ENCODE measurements at places on chromosomes 11 and 22.

GRCh38 chr11:130476922-130477491 is 28.6 kb downstream of the ADAMTS15 start:
- H3K36me3 ChIP-seq, result no peaks in the 10 kb centered on the region
- no peaks in the 10 kb centered on the region for H3K27me3 ChIP-seq
- no peak overlapping the region for H3K4me3 ChIP-seq
- H3K27ac ChIP-seq, result peak overlapping the region; percentile 66
- H3K4me1 ChIP-seq, result peaks cover 3% of the 10 kb centered on the region

DNA sequence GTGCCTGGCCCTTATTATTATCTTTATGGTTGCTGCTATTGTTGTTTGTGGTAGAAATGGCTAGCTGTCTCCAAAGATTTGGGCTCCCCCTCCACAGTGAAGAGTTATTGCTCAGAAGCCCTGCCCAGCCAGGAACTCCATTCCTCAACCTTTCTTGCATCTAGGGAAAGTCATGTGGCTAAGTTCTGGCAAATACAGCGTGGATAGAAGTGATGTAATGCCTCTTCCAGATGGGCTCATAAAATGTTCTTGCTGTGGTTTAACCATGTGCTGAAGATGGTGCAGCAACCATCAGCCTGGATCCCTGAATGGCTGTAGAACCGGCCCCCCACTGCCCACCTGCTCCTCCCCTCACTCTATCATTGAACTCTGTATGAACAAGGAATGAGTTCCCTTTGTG is 203.5 kb upstream of the E2F8 start:
- no peaks in the 10 kb centered on the region for H3K36me3 ChIP-seq
- H3K27ac ChIP-seq, result no peak overlapping the region
- H3K4me3 ChIP-seq, result no peak overlapping the region
- DNase-seq, result no peak
- no peaks in the 10 kb centered on the region for H3K27me3 ChIP-seq
- no peaks in the 10 kb centered on the region for H3K4me1 ChIP-seq

- no peak for DNase-seq
- H3K4me3 ChIP-seq, result no peak overlapping the region
- H3K27me3 ChIP-seq, result no peaks in the 10 kb centered on the region
- no peak overlapping the region for H3K27ac ChIP-seq
- no peaks in the 10 kb centered on the region for H3K4me1 ChIP-seq
- no peaks in the 10 kb centered on the region for H3K36me3 ChIP-seq
These were observed 9.0 kb upstream of the UPK2 start for GRCh38 chr11:118947091-118947490.

- H3K27me3 ChIP-seq, result no peaks in the 10 kb centered on the region
- DNase-seq, result no peak
- no peak overlapping the region for H3K27ac ChIP-seq
- H3K4me1 ChIP-seq, result peaks cover 7% of the 10 kb centered on the region
These were observed 4.2 kb downstream of the THYN1 start for GRCh38 chr11:134248910-134249480.

GRCh38 chr11:124839972-124840621 is 25.1 kb upstream of the ROBO3 start:
- H3K4me1 ChIP-seq, result peaks cover 40% of the 10 kb centered on the region
- H3K36me3 ChIP-seq, result no peaks in the 10 kb centered on the region
- peak overlapping the region; percentile 31 for H3K4me3 ChIP-seq
- peaks cover 29% of the 10 kb centered on the region for H3K27me3 ChIP-seq

Data from upper lobe of left lung (tissue), 6 donors.